ENCODE measurements at places on chromosomes 2 and 18.

GRCh38 chr2:111030260-111030891, 90.3 kb upstream of the BCL2L11 start:
- DNase-seq = no peak

GRCh38 chr18:63707816-63708215, 5.1 kb downstream of the SERPINB11 start:
- DNase-seq = no peak

GRCh38 chr18:22226801-22227200, 57.4 kb downstream of the GATA6 start:
- DNase-seq = no peak

DNA sequence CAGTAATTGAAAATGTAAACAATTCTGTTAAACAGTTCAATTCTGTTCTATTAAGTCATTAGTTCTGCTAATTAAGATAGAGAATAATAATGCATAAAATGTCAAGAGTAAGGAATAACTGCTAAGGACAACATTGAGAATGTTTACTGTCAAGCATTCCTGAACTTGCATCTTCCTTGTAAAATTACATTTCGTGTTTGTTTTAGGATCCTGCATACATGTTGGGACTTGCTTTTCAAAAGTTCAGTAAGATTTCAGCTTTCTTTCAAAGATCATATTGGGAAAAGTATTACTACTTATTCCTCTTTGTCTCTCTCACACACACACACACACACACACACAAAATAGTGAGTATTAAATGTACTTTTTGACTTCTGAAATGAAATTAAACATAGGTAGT, 20.5 kb downstream of the DYNC1I2 start:
- DNase-seq = no peak

- no peak for DNase-seq
Observed at GRCh38 chr2:172380436-172381274, 46.7 kb upstream of the ITGA6 start.

DNA sequence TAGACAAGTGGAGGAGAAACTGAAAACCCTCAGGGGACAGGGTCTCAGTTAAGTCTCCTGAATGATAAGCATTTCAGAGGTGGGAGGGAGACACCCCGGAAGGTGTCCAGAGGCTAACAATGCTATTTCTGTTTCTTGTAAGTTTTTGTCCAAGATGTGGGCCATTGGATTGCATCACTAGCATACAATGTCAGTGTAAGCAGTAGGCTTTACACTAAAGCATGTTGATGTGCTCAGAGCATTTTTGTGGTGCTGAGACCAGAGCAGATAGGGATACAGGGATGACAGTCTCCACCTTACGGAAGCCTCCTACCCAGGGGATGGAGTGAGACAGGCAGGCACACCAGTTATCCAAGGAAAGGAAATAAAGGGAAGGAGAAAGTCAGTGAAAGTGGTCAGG, 2.2 kb upstream of the IL1R1 start:
- DNase-seq = no peak

GRCh38 chr2:207514451-207514850, 15.3 kb upstream of the CREB1 start:
- DNase-seq = no peak

GRCh38 chr2:76050196-76050595, 339.5 kb upstream of the GCFC2 start:
- no peak for DNase-seq

DNA sequence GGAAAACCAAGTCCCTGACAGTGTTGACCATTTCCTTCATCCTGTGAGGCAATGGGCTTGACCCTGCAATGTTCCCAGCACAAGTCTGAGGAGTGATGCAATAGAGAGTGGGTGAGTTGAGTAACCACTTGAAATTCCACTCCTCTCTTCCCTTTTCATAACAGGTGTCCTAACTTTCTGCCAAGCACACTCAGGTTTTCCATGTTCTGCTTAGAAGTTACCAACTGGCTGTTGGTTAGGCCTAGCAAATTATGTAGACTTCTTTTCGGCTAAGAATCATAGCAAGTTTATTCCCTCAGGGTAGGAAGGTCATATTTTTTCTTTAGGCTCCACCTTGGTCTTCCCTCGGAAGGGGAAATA, 11.5 kb downstream of the GNLY start:
- no peak for DNase-seq

GRCh38 chr18:9287036-9287435, 47.5 kb upstream of the TWSG1 start:
- no peak for DNase-seq

GRCh38 chr2:220277445-220277975, 650.1 kb downstream of the SLC4A3 start:
- no peak for DNase-seq

DNA sequence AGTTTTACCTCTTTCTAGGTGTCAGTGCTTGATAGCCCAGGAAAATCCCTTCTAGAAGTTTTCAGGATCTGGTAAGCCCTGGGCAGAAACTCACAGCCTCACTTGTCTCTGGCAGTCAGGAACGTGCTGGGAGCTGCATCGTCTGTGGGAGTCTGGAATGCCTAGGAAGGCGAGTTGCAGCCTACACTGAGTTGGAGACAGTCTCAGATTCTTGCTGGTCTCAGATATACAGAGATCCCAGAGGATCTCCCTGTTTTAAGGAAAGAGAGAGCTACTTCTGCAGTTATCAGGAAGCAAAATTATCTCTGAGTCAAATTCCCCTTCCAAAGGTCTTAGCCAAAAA, 104.4 kb upstream of the CDC42EP3 start:
- no peak for DNase-seq

- no peak for DNase-seq
Observed at GRCh38 chr2:230075988-230076631, 7.4 kb upstream of the SLC16A14 start.

GRCh38 chr2:235616885-235617284, 123.0 kb downstream of the AGAP1 start:
- no peak for DNase-seq

DNA sequence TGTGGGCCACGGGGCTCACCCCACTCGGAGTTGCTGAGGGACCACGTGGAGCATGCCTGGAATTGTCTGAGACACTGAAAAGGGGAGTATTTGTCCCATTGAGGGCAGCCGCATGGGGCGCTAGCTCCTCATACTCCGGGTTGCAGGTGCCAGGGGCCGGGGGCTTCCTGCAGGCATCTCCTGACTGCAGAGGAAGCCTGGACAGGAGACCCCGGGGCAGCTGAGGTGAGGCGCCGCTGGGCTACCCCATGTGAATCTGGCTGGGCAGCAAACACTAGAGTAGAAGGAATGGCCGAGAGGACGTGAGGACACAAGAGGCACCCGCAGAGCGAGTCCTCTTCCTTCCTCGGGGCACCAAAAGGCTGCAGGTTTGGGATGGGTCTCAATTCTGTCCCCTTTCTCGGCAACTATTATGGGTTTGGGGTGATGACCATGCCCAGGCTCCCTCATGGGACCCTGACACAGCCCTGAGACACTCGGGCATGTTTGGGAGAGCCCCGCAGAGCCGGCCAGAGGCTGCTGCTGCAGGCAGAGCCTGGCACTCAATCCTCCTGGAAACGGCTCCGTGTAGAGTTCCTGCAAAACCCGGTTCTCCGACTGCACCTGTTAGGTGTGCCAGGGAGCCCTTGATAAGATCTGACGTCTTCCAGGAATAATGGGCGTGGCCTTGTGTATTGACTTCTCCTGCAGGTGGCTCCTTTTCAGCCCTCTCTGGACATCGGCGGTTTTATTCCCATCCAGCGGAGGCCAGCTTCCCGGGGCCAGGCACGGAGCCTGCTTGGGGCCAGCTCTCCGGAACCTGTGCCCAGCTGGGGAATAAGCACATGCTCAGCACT, 77.0 kb downstream of the CTIF start:
- no peak for DNase-seq

DNA sequence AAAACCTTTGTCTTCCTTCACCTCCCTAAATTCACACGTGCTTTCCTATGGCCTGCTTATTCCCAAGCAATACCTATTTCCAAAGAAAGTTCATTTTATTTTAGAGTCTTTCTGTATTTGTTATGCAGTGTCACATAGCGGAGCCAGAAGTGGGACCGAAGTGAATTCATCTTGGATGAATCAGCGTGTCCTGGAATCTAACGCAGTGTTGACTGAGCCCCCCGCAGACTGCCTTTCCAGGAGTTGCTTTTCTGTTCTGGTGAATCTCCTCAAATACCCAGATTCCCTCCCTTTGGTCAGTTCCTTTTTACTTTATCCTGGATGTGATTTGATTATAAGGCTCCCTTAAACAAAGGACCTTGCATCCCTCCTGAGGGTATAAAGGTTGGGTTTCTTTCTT, 10.8 kb downstream of the ALPP start:
- no peak for DNase-seq

DNA sequence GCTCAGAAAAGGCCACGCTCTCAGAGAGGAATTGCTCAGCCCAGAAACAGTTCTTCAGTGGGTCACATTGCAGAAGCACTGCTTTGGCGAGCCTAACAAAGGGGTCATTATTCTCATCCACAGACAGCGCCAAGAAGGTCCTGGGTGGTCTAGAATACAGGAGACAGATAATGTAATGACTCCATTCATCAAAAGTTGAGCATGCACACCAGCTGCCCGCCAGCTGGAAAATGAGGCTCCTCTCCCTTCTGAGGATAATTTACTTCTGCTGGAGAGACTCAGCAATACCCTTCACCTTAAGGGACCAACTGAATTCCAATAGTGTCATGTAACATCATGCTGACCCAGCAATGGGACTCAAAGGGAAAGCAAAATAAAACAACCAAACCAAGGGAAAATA, 79.9 kb downstream of the TRIB2 start:
- DNase-seq = no peak

DNA sequence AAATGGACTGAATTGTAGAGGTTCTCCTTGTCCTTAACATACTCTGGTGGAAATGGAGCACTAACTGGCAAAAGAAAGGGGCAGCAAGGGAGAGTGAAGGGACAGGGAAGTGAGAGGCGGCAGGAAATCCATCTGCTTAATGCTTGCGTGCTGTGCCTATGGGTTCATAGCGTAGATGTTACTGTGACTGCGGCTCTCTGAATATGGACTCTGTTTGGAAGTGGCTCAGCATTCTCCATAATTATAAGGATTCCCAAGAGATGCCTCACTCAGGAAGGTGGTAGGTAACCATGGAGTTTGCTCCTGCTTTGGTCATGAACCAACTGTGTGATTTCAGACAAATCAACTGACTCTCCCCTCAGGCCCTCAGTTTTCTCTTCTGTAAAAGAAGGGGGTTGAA, 50.0 kb downstream of the MYO3B start:
- DNase-seq = no peak
